ENCODE measurements at places on chromosomes 16 and 17.
A peak's percentile ranks its signal among the peaks of the same experiment; 100 is the strongest.

DNA sequence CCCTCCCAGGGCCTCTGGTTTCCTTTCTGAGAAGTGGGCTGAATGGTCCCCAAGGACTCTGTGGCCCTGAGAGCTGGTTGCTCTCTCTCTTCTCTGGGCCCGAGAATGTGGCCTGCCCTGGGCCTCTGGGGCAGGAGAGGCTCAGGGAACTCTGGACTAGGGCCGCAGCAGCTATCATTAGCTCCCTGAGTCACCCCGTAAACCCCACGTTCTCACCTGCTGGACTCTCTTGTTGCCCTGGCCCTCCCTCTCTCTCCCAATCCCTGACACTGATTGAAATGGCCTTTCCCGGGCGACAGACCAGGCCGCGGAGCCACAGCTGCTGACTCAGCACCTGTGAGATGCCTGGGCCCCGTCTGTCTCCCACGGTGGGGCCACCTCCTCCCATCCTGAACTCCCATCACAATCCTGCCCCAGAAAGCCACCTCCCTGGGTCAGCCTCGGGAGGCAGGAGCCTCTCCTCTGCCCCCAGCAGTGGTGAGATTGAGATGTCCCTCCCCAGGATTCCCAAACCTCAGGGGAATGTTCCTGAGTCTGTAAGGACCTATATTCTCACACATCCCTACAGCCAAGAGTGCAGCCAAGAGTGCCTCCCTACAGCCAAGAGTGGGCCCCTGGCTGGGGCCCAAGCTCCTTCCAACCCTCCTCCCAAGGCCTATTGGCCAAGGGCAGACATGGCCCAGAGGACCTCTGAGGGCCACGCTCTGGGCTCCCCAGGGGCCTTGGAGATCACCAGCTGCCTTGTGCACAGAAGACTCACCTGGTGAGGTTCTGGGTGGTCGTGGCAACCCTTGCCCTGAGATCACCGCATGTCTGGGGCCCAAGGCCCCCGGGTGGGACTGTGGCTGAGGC, 470 bp downstream of the TRPV3 start:
- DNase-seq = peak; percentile 35

- no peak for DNase-seq
Observed at GRCh38 chr17:8944083-8944482, 21.4 kb downstream of the PIK3R5 start.

GRCh38 chr17:17763136-17763535, 73.7 kb downstream of the SREBF1 start:
- no peak for DNase-seq

- no peak for DNase-seq
Observed at GRCh38 chr16:89900885-89901284, 17.8 kb upstream of the MC1R start.

DNA sequence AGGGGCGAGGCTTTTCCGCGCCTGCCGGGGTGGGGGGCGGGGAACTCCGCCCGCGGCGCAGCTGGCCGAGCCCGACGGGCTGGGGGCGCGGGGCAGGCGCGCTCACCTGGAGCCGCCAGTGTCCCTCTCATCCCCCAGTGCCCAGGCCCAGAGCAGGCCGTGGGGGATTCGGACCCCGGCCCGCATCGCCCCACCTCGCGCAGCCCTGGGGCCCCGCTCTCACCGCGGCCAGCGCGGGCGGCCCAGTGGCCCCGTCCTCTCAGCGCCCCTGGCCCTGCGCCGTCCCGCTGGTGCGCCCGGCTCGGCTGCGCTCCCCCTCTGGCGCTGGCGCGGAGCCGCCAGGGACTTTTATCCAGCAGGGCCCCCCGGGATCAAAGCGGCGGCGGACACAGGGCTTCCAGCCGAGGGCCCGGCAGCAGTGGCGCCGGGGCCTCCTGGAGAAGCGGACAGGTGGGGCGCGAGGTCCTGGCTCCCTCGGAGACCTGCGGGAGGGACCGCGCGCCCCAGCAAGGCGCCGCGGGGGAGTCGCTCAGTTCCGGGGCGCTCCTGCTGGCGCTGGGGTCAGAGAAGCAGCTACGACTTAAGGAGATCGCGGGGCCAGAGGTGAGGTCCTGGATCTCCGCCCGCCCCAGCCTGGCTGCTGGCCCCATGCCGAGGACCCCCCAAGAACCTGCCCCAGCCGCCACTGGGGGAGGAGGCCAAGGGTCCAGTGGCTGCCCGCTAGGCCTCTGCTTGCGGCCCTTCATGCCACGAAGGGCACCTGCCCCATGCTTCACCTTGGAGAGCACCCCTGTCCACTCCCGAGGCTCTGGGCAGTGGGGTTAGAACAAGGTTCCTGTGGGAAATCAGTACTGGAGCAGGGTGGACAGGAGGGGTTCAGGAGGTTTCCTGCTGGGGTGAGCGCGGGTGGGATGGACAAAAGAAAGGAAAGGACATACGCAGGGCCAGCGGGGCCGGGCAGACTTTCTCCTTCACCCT, 823 bp upstream of the NOTUM start:
- no peak for DNase-seq

DNA sequence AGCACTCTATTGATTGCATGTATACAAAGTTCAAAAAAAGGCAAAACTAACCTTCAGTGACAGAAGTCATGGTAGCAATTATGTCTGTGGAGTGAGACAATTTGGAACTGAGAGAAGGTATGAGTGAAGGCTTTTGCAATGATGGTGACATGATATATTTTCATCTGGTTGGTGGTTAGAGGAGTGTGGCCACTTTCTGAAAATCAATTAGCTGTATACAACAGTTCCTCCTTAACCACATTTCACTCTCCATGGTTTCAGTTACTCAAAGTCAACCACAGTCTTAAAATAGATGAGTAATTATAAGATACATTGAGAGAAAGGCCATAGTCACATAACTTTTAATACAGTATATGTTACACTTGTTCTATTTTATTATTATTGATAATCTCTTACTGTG, 26.2 kb downstream of the ADAMTS18 start:
- DNase-seq = no peak

- DNase-seq = peak; percentile 71
Observed at GRCh38 chr17:835263-835662, 53.1 kb downstream of the MRM3 start.

DNA sequence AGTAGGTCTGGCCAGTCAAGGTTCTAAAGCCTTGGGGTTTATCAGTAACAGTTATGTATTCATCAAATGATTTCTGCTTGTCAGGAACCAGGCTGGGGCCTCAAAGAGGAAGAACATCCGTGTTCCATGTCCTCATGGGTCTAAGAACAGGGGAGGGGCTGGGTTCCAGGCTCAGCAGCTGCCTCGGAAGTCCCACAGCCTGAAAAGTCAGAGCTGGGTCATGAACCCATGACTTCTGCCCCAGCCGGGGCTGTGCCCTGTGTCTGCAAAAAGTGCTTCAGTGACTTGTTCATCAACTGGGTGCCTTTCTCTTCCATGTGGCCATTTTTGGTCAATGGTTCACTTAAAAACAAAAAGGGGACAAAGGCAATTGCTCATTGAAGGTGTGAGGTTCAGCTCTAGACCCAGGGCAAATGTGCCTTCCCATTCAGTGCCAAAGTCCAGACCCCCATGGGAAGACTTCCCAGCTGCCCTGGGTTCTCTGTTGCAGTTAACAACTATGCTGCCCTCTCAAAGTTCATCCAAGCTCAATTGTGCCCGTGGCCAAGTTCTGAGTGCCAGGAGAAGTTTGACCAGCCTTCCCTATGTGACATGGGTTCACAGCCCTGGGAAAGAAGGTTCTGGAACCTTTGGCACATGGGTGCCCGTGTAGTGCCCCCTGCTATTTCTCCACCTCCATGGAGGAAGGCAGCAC, 18.5 kb downstream of the TBKBP1 start:
- no peak for DNase-seq

GRCh38 chr16:49524947-49525315, 151.3 kb downstream of the C16orf78 start:
- no peak for DNase-seq

DNA sequence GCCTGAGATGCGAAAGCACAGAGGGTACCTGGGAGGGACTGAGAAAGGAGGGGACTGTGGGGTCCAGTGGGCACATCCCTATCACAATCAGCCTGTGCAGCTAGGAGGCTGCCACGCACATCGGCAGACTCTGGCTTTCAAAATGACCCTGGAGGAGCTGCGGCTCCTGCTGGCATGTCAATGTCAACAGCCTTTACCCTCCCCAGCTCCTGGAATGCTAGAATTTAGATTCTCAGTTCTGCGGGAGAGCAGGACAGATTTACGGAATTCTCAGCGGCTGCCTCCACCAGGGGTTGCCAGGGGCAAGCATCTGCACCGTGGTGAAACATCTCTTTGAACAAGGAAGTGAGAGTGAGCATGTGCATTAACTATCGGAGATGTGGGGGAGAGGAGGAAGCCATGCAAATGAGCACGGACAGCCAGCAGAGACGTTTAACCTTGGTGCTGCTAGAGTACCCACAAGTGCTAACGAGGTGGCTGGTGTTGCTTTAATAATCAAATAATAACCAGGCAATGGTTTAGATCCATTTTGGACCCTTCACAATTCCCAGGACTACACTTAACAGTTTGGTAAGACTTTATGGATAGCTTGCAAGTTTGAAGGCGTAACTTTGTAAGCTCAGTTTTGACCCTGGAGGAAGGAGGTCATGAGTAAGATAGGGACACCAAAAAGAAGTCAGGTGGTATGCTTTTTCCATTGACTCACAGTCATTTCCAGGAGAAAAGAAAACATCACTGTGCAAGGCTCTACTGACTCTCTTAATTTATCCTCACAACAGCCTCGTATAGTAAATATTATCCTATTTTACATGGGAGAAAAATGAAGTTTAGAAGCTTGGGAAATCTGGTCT, 54.1 kb downstream of the XYLT1 start:
- no peak for DNase-seq

DNA sequence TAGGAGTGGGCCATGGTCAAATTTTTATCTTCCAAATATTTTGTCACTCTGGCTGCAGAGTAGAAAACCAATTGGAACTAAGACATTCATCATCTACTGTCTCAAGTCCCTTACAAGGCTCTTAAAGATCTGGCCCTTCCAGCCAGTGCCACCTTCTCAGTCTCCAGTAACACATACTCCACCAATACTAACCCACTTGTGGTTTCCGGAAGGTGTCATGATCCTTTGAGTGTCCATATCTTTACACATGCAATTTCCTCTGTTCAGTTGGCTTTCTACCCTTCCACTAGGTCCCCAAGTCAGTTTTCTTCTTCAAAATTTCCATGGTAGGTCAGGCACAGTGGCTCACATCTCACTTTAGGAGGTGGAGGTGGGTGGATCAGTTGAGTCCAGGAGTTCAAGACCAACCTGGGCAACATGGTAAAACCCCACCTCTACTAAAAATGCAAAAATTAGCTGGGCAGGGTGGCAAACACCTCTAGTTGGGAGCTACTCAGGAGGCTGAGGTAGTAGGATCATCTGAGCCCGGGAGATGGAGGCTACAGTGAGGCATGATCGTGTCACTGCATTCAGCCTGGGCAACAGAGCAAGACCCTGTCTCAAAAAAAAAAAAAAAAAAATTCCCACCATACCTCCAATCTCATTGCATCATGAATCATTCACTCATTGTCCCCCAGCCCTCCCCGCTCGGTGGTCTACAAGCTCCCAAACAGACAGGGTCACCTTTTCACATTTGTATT, 6.0 kb upstream of the GRB2 start:
- no peak for DNase-seq

DNA sequence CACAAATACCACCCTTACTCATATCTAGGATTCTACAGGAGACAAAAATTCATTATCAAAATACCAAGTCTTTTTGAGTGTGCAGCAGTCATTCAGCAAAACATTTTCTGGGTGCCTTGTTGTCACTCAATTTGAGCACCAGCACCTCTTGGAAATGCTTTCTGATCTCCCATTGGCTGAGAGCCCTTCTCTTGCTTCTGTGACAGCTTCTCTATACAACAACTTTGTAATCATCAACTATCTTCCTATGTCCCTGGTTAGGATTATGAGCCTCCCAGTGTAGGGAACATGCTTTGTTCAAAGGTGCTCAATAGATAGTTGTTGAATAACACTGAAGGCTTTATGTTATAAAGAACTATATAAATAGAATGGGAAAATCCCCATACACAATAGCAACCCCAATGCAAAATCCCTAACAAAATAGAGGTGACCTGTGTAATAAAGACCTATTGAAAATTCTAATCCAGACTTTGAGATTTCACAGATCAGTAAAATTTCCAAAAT, 10.3 kb upstream of the RAB11FIP4 start:
- DNase-seq = no peak

GRCh38 chr17:334974-335481, 17.6 kb downstream of the RPH3AL start:
- no peak for DNase-seq

Measured in urothelium cell line (cell line).